Tongue (tissue), 3 donors: ENCODE measurements at places on chromosomes 13 and 19.

- DNase-seq: no peak
Measured at GRCh38 chr19:44874317-44874716, 16.7 kb upstream of the TOMM40 start.

- peak; percentile 19 for DNase-seq
Measured at GRCh38 chr13:26785838-26786630, 25.4 kb upstream of the GPR12 start.

- DNase-seq: no peak
Measured at GRCh38 chr19:33304371-33304759, 2.0 kb upstream of the CEBPA start.

- DNase-seq: peak; percentile 24
Measured at GRCh38 chr19:31501427-31502195, 152.4 kb upstream of the TSHZ3 start.

DNA sequence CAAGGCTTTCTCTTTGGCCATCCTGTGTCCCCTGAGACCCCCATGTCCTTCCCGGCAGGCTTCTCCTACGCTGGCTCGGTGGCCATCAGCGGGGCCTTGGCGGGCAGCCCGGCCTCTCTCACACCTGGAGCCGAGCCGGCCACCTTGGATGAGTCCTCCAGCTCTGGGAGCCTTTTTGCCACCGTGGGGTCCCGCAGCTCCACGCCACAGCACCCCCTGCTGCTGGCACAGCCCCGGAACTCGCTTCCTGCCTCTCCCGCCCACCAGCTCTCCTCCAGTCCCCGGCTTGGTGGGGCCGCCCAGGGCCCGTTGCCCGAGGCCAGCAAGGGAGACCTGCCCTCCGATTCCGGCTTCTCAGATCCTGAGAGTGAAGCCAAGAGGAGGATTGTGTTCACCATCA, 14.2 kb downstream of the PLEKHJ1 start:
- DNase-seq: no peak
